ENCODE measurements at places on chromosomes 5 and 9.

DNA sequence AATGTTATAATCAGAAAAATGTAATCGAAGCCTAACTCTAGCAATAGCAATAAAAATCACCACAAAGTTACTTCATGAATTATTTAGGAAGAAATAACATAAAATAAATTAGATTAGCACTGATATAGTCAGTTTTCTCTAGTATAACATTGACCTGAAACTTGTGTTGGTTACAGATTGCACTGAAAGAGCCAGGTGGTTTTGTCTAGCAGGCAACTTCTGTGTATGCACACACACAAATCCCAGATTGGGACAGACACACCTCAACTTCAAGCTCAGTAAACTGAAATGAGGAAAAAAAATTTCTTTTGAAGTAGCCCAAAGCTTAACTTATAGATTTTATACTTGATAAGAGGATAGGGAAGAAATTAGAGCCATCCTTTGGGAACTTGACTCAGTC lies 129.3 kb downstream of the EFNA5 start:
- no peak for DNase-seq

DNA sequence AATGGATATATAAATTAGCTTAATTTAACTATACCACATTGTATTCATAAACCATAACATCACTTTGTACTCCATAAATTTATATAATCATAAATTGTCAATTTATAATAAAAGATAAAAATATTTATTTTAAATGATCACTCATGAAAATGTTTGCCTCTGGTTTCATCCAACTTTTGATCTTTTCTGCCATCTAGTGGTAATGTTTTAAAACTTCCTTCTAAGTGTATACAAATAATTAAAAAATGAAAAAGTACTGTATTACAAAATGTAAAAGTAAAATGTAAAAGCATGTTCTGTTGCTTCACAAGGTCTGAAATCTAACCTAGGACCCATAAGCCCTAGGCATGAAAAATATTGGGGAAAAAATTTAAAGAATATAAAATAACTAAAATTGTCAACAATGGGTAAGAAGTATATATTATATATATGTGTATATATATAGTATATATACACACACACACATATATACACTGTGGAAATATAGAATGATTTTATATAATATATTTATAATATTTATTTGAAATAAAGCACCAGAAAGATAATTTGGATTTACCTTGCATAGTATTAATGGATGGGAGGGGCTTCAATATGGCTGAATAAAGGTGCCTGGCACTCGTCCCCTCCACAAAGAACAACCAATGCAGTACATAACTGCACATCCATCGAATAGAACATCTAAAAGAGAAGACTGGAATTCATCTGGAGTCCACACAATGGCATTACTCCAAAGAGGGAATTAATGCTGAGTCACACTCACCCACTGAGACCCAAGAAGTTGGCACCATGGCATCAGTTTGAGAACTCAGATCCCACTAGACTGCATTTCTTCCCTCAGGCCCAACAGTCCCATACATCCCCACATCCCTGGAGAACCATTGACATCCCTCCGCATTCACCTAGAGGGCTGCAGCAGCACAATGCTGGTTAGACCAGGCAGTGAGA lies 32.5 kb downstream of the ANXA1 start:
- DNase-seq: no peak

DNA sequence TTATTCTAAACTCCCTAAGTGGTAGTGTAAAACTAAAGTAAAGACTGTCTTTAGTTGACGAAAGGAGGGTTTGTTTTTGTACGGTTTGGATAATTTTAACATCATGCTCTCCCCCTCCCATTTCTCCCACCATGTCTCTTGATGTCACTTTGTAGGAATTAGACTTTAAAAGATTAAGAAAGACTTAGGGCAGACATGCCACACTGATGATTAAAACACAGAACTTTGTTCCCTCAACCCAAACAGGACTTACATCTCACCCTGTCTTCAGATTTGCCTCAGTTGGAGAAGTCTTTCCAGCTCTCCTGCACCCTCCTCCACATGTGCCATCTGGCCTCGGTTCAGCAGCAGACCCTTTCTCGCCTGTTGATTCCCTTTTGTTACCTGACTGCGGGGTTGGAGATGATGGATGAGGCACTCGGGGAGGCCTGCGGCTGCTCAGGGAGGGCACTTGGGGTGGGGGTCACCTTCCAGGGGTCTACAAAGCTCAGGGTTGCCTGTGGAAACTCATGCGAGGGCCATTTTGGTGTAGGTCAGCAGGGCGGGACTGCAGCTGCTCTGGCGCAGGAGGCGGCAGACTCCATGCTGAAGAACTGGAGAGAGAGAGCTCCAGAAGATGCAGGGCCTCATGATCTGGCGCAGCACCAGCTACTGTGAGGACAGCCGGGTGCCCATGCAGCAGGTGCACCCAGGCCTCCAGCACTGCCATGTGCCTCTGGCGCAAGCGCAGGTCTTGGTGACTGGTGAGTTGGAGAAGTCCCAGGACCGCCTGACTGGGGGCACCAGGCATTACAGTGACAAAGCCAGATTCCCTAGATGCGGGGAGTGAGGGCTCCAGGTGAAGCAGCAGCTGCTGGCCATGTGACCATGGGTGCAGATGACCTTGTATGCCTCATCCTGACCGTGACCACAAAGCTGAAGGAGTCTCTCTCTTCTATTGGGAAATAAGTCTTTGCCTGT lies 24.5 kb upstream of the EXOC3 start:
- no peak for DNase-seq

- DNase-seq: no peak
Observed at GRCh38 chr5:33764786-33765185, 127.0 kb downstream of the ADAMTS12 start.

DNA sequence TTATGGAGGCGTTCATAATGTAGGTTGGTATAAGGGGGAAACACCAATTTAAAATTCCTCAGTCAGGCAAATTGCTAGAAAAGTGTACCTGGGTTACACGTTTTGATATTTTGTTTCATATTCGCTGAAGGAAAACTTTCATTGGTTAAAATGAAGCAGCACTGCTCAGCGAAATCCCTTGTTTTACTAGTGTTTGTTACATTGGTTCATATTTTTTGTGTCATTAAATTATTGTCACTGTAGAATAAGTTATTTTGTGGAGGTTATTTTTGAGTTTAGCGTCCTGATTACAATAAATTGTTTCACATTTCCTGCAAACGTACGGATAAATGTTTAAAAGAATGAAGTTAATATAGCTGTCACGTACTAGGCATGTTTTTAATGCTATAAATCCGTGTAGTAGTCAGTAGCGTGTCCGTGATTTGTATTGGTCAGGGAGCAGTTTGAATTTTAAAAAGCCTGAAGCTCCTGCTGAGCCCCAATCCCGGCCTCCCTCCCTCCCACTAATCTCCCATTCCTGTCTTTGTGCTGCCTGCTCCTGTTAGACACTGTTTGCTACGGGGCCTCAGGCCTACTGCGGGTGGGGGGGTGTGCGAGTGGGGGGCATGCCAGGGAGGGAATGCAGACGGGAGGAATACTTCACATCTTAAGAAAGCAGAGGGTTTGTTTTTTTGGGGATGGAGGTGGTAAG lies 2.0 kb downstream of the NIPBL start:
- DNase-seq: peak; percentile 72

GRCh38 chr5:2013301-2014057 lies 130.8 kb upstream of the IRX4 start:
- DNase-seq: no peak

Measured in nephron progenitor cell (in vitro differentiated cells).